ENCODE measurements at places on chromosomes 3 and 15.

DNA sequence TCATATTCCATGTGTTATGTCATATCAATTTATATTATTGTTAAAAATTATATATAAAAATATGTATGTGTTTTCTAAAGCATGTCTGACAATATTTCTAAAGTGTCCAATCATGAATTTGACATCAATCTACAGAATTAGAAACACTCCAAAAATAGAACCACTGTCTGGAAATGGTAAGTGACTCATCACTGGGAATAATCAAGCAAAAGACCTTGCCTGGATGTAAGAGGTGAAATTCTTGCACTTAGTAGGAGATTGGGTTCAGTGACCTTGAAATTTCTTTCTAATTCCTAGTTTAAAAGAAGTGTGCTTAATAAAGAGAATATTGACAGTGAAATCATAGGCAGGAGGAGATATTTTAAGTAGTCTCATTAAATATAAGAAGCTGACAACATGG is 188.8 kb downstream of the ZNF385D start:
- DNase-seq = no peak

DNA sequence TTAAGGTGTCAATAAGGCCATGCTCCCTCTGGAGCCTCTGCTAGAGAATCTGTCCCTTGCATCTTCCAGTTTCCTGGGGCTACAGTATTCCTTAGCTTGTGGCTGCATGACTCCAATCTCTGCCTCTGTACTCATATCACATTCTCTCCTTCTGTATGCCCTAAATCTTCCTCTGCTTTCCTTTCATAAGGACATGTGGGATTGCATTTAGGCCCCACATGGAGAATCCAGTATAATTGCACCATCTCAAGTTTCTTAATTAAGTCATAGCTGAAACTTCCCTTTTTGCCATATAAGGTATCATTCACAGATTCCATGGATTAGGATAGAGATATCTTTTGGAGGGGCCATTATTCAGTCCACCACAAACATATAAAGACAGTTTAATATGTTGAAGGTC is 409.8 kb upstream of the TMCO5A start:
- DNase-seq = no peak

GRCh38 chr3:188949996-188950395 is 221.8 kb upstream of the TPRG1 start:
- no peak for DNase-seq

DNA sequence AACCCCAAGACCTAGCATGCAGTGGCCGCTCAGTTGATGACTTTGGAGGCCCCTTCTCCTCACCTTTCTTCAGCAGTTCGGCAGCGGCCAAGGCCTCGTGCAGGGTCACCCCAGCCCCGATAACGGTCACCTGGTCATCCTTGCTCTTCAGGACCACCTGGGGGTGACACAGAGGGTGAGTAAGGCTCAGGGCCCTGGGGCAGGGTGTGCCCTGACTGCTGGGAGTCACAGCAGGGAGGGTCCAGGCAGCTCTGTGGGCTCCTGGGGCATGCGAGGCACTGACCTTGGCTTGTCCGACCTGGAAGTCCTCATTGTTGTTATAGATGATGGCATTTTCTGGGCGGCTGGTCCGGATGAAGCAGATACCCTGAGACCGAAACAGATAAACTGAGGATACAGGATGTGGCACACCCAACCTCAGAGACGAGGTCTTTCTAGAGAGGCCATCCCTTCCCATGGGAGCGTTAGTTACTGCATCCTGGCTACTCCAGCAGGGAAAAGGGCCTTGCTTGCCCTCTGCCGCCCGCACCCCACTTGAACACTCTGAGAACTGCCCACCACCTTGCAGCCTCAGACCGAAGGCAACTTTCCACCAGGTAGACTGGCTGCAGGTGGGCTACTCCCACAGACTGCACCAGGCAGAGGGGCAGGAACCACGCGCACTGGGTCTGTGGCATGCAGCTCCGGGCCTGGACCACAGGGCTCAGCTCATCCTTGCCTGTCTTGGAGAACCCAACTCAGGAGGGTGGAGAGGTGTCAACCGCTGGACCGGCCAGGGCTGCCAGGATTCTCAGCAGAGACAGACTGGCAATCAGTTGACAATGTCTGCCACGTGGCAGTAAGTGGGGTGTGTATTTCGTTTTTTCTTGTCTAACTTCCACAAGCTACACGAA is 27.6 kb downstream of the TKT start:
- no peak for DNase-seq

Data from hindlimb muscle (tissue), 1 donor.